ENCODE measurements at places on chromosomes 13 and 19.

DNA sequence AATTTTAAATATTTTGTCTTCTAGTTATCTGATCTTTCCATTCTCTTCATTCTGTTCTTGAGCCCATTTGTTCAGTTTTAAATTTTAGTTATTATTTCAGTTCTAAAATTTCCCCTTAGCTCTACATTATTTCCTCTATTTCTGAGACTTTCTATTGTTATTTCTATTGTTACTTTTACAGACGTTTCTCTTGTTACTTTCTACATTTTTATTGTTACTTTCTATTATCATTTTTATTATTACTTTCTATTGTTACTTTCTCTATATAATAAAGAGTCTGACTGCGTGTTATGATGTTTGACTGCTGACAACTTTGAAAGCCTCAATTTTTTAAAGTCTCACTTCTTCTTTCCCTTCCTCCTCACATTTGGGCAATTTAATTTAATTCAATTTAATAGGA lies 915.7 kb upstream of the PCDH20 start:
- DNase-seq, result no peak

- peak; percentile 69 for DNase-seq
These were observed 8.0 kb upstream of the ZNF358 start for GRCh38 chr19:7507884-7508283.

GRCh38 chr13:110304256-110304655 lies 2.7 kb downstream of the COL4A1 start:
- DNase-seq, result no peak

- no peak for DNase-seq
These were observed 15.0 kb downstream of the NFIX start for GRCh38 chr19:13010038-13010991.

DNA sequence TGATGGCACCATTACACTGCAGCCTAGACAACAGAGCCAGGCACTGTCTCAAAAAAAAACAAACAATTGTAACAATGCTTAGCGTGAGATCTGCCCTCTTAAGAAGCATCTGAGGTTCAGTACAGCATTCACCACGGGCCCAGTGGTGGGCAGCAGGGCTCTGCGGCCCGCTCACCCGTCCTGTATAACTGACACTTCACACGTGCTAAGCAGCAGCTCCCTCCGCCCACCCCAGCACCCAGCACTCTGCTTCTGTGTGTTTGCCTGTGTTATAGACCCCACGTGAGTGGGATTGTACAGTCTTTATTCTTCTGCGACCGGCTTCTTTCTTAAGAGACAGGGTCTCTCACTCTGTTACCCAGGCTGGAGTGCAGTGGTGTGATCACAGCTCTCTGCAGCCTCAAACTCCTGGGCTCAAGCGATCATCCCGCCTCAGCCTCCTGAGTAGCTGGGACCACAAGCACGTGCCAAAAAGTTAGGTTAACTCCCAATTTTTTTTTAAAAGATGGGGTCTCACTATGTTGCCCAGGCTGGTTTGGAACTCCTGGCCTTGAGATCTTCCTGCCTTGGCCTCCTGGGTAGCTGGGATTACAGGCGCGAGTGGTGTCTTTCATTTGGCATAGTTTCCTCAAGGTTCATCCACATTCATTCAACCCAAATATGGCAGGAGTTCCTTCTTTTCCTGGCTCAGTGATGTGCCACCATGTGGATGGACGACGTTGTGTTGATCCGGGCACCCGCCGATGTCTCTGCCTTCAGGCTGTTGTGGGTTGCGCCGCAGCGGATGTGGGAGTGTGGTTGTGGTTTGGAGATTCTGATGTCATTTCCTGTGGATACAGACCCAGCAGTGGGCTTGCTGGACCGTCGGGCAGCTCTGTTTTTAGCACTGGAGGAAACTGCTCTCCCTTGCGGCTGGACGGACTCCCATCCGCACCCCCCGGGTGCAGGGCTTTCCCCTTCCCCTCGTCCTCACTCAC lies 170.0 kb downstream of the KDM4B start:
- peak; percentile 96 for DNase-seq

GRCh38 chr13:32211813-32212212 lies 103.3 kb downstream of the ZAR1L start:
- no peak for DNase-seq

- no peak for DNase-seq
These were observed 76.6 kb upstream of the PCDH9 start for GRCh38 chr13:67306742-67307141.

- no peak for DNase-seq
These were observed 49.6 kb downstream of the DOCK9 start for GRCh38 chr13:98927951-98928927.

- no peak for DNase-seq
These were observed 104.4 kb upstream of the LSM14A start for GRCh38 chr19:34067861-34068271.

- peak; percentile 40 for DNase-seq
These were observed 20.1 kb upstream of the EBPL start for GRCh38 chr13:49711218-49711863.

GRCh38 chr19:21838646-21839045 lies 2.7 kb upstream of the ZNF43 start:
- no peak for DNase-seq

GRCh38 chr13:98141509-98142379 lies 1.1 kb upstream of the FARP1 start:
- peak; percentile 9 for DNase-seq

DNA sequence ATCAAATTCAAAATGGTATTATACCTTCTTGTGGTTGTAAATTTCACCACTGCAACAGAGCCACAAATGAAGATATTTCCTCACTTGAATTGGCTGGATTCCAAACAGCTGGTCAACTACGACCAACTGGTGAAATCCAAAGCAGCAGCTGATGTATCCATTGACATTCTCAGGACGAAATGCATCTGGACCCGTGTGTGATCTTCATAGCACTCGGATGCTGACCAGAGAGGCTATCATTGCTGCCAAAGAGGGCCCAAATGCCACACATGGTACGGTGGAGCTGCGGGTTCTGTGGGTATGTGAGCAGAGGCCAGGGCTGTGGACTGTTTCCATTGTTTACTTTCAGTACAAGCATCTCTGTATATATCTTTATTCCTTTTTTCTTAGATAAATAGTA lies 25.6 kb upstream of the PCCA start:
- DNase-seq, result peak; percentile 28

GRCh38 chr19:38634757-38635482 lies 12.5 kb upstream of the ACTN4 start:
- DNase-seq, result peak; percentile 59

DNA sequence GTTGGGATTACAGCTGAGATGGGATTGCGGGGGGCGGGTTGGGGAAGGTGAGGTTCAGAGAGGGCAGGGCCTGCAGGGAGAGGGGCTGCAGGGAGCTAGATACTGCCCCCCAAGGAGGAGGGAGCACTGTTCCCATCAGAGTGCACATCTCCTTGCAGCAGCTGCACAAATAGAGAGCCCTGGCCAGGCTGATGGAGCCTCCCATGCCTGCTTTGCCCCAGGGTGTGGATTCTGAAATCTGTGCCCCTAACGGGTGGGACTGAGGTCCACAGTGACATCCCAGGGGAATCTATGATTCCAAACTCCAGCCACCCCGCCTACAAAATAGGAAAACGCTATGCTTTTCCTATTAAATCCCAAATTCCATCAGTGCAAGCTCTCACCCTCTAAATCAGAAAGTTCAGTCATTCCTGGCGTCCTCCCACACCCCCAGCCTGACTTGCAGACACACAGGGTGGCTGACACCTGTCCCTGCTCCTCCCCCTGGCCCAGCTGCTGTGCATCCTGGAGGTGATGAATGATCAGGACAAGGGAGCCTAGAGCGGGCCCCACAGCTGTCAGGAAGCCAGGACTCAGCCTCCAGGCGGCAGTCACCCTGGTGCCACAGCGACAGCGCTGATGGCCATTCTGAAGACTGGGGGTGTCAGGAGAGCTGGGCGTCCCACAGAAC lies 6.3 kb upstream of the CEACAM21 start:
- no peak for DNase-seq

GRCh38 chr19:35894342-35894741 lies 6.0 kb downstream of the NFKBID start:
- DNase-seq, result no peak

DNA sequence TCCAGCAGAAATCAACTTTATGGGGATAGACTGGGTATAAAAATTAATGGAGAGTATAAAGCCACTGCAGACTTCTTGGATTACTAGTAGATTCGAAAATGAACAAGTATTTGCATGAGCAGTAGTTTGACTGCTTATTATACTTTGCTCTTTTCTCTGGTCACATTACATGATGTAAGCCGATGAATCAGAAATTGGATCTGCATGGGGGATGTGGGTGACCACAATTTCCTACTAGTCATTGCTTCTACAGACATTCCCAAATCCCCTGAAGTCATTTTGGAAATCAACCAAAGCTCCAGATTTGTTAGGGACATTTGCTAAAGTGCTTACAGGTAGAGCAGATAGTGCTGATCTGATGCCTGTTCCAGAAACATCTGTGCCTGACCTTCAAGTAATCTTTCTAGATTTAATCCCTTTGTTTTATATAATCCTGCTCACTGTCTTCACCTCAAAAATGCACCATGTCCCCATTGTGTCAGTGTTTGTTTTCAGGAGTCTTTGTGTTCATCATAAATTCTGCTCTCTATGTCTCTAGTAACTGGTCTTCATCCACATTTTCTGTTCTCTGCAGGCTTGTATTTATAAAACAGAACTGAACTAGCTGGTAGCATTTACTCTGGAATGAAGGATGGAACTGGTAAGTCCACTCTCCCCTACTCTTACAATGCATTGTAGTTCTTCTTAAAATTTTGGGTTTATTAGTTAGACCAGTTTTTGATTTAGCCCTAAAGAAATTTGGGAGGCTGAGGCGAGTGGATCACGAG lies 201.5 kb upstream of the CSNK1A1L start:
- no peak for DNase-seq

DNA sequence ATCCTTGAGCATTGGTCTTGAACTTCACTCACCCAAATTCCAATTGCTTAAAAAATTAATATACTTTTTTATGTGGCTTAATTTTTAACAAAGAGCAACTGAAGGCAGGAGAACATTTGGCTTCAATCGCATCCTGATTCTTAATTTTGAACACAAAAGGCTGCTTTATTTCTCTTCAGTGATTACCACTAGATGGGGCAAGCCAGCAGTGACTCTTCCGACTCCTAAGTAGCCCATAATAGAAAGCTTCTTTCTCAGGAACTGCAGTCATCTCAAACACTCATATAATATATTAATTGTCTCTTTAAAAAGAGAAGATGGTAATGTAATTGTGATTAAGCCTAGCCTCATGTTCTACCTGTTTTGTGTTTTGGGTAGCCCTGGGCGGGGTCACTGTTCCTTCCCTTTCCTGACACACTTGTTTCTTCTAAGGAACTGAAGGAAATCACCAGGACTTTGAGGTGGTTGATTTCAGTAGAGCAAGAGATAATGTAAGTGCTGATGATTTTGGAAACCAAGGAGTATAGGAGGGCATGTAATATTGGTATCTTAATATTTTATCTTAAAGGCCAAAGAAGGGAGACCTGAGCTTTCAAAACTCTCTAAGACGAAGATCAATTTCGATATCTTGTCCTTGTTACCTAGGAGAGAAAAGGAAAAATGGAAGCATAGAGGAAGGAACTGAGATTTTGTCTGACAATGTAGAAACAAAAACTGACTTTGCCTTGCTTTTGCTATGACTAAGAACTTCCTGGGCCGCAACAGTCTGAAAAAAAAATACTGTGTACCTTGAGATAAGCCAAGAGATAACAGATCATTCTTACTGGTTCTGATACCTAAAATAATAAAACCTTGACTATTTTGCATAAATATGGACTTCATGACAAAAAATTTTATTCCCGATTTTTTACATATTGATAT lies 73.1 kb downstream of the TNFSF13B start:
- DNase-seq, result peak; percentile 64

- DNase-seq, result no peak
These were observed 93.5 kb upstream of the MRI1 start for GRCh38 chr19:13670846-13671245.

GRCh38 chr19:3250675-3251074 lies 26.2 kb downstream of the CELF5 start:
- DNase-seq, result peak; percentile 37

- DNase-seq, result no peak
These were observed 38.2 kb upstream of the GJB6 start for GRCh38 chr13:20270163-20270865.

- no peak for DNase-seq
These were observed 189.0 kb upstream of the SOX1 start for GRCh38 chr13:111877906-111878305.

DNA sequence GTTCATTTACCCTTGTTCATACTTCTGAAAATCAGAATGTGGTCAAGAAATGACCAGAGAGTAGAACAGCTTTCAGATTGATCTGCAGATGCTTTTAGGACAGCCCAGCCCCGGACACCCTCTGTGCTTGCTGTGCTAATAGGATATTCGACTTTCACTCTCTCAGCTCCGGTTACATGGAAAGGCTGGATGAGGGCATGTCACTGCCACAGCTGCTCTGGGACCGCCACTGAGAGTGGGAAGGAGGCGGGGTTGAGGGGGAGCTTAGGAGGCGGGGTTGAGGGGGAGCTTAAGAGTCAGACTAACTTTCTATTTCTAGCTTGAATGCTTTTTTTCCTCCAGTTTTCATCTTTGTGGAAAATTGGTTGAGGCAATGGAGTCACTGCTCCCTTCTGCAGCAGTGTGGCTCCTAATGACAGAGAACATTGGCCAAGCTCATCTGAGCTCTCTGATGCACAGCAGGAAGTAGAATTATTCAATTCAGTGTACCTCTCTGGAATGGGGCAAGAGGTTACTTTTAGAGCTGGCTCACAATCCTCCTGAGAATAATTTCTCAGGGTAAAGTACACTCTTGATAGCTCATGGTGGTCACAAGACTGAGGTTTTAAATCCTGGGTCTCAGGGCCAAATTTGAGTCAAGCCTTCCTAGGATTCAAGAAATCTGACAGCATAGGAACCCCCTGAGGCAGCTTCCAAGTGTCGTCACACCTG lies 74.6 kb upstream of the NPAS1 start:
- no peak for DNase-seq

GRCh38 chr13:112178769-112179168 lies 111.8 kb downstream of the SOX1 start:
- DNase-seq, result no peak

DNA sequence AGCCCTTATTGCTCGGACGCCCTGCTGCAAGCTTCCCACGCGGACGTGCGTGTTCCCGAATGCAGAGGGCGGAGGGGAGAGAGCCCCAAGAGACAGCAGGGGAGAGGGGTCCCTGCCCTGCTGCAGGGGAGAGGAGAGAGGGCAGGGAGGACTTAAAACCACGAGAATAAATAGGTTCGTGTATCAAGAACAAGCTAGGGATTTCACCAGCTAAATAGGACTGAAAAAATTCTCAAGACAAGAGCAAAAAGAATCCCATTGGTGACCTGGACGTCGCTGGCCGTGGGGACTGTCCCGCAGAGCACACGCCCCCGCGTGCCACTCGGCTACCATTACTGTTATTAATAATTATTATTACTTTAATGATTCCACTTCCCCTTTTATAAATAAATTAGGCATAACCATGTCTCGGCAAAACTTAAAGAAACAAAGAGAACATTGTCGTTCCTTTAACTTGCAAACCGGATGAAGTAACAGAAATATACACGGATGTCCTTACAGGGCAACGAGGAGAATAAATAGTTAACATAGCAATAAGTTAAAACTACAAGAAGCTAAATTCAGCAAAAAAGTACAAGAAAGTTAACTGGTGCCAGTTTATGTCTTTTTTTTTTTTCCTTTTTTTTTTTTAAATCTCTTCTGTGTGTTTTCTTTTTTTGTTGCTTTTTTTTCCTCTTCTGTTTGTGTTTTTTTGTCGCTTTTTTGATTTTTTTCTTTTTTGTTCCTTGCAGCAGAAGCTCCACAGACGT lies 16.6 kb downstream of the PRKCSH start:
- DNase-seq, result peak; percentile 39
